ENCODE measurements at places on chromosomes 7 and 10.

- DNase-seq = peak; percentile 51
Measured at GRCh38 chr7:151109094-151110048, 23.1 kb downstream of the AGAP3 start.

- DNase-seq = no peak
Measured at GRCh38 chr10:95306851-95307250, 16.0 kb upstream of the PDLIM1 start.

DNA sequence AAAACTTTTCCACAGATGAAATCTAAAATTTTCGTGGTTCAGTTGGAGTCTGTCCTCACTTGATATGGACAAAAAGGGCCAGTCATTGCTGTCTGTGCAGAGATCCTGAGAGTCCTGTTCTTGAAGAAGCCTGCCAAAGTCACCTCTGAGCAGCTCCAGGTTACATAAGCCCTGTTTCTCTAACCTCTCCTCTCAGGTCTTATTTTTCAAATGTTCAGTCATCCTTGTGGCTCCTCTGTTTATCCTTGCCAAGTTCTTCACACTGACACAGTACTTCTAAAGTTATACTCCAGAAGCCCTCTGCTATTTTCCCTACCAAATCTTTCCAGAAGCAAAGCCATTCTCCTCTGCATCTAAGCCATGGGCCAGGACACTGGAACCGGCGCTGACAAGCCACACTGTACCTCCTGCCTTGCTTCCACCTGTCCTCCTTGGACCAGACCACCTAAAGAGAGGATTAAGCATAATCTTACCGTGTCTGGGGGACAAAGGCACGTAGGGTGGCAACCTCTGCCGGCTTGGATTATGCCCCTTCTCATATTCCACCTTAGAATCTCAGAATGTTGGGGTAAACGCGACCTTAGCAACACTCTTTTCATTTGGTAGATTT lies 161.6 kb downstream of the JAZF1 start:
- peak; percentile 26 for DNase-seq

DNA sequence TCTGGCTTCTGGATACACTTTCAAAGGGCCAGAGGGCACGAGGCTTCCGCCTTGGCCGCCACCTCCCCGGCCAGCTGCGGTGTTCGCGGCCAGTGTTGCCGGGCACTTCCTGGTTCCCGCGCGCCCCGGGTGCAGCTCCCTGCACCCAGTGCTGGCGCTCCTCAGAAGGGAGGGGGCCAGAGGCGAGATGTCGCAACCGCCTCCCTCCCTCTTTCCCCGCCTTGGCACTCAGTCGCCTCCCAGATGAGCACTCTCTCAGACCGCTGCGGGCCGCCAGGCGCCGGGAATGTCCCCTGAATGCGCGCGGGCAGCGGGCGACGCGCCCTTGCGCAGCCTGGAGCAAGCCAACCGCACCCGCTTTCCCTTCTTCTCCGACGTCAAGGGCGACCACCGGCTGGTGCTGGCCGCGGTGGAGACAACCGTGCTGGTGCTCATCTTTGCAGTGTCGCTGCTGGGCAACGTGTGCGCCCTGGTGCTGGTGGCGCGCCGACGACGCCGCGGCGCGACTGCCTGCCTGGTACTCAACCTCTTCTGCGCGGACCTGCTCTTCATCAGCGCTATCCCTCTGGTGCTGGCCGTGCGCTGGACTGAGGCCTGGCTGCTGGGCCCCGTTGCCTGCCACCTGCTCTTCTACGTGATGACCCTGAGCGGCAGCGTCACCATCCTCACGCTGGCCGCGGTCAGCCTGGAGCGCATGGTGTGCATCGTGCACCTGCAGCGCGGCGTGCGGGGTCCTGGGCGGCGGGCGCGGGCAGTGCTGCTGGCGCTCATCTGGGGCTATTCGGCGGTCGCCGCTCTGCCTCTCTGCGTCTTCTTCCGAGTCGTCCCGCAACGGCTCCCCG lies at the start of gene FFAR4:
Gene FFAR4 (plus strand): TSS at position 231 of the 842 bp plus-strand sequence. CDS start 56 bp downstream, at position 287.
- DNase-seq = no peak

DNA sequence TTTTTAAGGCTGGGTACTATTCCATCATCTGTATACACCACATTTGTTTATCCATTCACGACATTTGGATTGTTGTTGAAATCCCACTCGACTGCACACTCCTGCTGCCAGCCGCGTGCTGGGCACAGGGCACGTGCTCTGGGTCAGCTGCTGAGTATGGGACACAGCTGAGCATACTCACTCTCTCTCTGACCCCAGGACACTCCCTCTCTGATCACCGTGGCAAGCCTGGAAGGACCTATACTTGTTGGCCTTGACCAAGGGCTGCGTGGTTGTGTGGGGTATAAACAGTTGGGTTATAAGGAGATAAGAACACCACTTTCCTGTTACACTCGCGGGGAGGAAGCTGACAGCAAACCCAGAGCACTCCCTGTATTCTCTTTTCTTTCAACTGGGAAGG lies 153.0 kb upstream of the RHEB start:
- DNase-seq = no peak

Data from iris pigment epithelial cell (primary cell).